ENCODE measurements at places on chromosomes 4 and X.

DNA sequence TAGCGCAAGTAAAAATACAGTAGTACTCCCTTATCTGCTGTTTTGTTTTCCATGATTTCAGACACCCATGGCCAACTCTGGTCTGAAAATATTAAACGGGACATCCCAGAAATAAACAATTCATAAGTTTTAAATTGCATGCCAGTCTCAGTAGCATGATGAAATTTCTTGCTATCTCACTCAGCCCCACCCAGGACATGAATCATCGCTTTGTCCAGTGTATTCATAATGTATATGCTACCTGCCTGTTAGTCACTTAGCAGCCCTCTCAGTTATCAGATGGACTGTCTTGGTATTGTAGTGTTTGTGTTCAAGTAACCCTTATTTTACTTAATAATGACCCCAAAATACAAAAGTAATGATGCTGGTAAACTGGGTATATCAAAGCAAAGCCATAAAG is 158.2 kb upstream of the DDIT4L start:
- DNase-seq: no peak

- no peak for DNase-seq
These were observed 1.1 kb upstream of the GPM6A start for GRCh38 chr4:175813204-175813603.

DNA sequence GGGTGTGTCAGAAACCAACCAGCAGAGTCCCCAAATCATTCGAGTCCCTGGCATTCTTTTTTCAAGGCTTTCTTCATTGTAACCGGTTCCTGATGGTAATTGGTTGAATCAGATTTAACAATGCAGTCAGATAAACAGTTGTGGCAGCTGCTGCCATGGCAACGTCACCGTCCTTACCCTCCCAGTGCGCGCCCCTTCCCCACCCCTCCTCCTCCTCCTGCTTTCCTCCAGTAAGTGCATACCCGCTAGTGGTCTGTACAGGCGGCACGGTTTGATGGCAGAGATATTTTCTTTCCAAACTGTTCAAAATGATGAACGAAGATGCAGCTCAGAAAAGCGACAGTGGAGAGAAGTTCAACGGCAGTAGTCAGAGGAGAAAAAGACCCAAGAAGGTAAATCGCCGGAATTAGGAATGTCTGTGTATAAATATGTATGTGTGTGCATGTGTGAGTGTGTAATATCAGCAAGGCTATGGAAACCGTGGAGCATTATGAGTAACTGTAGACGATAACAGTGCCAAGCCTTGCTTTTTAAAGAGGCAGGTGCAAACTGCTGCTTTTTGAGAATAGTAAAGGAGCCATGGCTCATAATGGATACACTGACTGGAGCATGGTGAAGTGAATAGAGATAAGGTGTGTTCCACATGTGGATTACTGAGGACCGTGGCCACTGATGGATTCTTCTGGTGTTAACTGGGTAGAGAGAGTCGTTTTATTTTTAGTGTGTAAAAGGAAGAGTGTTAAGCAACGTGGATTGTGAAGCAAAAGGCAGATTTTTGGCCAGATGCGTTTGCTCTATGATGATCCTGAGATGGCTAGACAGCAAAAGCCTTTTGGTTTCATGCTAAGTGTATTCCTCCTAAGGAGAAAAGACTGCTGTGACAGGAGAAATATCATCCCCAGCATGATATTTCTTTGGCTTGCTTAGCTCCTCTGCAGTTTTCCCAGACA is at the start of gene ANK2:
ANK2 (plus strand) TSS at position 233 of the 950 bp plus-strand sequence; CDS start at position 309, 76 bp downstream.
- no peak for DNase-seq

DNA sequence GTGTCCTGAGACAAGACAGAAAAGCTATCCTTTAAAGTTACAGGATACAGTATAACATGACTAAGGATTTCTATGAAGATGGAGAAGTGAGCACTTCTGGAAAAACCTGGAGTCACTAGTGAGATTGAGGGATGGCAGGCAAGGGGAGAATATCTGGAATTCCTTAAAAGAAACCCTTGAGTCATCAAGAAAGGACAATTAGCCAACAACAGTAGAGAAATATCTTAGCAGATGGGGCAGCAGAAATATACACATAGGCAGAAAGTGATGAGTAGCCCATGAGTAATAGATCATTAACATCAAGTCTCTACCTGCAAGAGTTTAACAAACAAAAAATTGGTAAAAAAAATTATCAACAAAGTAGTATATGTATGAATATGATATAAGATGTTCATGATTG is 858.8 kb upstream of the FRG1 start:
- DNase-seq: no peak

DNA sequence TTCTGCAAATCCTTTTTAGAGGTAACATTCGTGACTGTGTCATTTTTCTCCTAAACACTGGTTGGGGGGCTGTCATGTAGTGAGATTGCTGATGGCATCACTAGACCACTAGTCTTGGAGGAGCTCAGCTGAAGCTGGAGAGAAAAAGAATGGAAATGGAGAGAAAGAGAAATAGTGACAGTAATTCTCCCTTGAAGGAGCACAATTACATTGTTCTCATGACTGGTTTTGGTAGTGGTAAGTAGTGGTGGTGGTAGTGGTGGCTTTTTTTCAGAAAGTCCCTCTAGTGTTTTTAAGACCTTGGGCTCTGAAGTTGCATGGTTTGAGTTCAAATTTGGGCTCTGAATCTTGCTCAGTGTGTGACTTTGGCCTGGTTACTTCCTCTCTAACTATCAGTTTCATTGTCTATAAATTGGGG is 99.8 kb downstream of the LARP7 start:
- DNase-seq: no peak

- no peak for DNase-seq
These were observed 34.8 kb downstream of the F11 start for GRCh38 chr4:186300659-186301390.

DNA sequence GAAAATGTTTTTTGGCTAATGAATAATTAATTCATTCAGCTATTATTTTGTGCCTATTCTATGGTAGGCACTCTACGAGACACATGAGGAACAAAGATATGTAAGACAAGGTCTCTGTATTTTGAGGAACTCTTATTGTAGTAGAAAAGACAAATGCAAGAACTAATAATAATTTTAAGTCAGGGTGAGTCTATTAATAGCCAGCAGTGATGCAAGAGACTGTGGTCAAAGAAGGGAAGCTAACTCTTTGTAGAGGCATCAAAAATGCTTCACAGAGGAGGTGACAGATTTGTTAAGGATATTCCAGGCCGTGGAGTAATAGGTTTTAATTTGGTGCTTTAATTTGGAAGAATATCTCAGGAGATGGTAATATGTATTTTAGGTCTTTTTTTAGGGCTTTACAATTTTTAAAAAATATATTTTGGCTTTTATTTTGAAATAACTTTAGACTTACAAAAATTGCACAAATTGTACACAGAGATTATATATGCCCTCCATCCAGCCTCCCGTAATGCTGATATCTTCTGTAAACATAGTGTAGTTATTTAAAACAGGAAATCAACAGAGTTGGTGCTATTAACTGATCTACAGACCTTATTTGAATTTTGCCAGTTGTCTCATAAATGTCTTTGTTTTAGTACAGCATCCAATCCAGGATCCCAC is 48.1 kb downstream of the DCLK2 start:
- DNase-seq: no peak

DNA sequence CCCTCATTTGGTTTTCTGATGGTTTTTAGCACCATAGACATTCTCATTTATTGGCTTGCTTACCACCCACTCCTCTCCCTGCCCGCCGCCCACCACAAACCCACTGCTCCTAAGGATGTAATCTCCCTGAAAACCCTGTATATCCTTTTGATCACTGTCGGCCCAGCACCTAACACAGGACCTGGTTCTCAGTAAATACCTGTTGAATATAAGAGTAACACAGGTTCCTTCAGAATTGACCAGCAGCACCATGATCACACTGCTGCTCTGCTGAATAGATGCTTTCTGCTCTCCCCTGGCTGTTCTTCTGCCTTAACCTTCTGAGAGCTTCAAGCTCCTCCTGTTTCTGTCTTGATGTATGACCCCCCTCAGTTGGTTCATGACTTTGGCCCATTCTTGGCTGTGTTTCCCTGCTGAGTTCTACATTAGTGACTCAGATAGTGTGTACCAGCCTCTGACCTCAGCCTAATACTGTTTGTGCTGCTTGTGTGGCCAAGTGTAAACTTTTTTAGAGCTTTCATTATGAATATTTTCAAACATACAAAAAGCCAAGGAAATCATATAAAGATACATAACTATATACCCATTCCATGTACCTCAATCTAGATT is 265.3 kb downstream of the FRMPD4 start:
- DNase-seq: no peak

DNA sequence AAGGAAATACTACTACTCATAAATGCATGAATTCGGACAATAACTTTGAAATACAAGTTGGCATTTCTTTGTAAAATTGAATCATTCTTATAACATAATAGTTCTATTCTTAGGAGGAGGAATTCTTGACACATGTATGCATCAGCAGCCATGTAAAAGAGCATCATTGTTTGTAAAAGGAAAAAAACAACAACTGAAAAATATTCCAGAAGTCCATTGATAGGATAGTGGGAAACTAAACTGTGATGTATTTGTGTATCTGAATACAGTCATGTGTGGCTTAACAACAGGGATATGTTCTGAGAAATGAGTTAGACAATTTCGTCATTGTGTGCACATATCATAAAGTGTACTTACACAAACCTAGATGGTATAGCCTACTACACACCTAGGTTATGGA is 102.0 kb upstream of the SH3RF1 start:
- no peak for DNase-seq

GRCh38 chrX:130212371-130212770 is 40.6 kb downstream of the RAB33A start:
- DNase-seq: no peak

DNA sequence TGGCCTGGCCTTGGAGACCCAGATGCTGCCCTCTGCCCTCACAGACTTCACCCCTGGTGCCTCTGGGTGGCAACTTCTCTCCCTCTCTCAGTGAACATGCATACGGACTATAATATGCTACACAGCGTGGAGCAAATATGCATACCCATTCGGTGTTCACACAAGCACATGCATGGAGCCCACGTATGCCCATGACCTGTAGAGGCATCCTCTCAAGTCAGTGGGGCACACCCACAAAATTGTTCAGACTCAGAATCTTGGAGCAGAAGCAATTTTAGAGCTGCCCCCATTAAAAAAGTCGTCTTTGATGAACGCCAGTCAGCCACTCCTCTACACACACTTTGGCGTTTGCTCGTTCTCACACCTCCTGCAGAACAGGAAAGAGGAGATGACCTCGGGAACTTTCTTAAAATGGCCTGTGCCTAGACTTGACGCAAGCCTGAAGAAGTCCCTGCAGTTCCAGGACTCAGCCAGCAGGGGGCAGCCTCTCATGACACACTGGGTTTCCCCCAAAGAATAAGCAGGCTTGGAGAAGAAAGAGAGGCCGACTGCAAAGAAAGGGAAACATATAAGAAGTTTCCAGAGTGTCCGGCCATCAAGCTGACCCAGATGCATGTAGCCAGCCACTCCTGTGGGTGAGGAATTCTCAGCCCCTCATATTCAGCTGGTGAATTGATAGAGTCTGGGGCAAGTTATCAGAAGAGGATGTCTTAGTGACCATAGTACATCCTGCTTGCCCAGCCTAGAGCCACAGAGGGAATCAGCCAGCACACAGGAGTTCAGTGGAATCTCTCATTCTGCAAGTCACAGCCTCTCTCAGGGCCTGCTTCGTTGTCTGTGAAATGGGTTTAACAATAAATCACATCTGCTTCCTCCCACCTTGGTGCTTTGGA is 17.3 kb downstream of the APLN start:
- peak; percentile 56 for DNase-seq

DNA sequence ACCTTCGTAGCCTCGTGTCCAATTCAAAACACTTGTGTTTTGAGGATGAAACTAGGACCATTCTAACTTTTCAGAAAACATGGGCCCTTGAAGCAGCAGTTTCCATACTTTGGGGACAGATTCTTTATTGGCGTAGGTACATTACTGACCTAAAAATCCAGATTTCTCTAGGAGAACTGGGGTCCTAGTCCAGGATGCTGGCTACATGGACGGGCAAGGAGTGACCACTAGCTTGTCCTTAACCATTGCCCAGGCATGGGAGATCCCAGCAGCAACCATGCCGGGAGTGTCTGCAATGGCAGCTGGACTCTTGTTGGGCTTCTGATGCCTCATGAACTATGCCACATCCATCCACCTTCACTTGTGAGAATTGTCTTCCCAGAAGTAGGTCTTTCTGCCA is 62.2 kb upstream of the WDR1 start:
- DNase-seq: no peak

DNA sequence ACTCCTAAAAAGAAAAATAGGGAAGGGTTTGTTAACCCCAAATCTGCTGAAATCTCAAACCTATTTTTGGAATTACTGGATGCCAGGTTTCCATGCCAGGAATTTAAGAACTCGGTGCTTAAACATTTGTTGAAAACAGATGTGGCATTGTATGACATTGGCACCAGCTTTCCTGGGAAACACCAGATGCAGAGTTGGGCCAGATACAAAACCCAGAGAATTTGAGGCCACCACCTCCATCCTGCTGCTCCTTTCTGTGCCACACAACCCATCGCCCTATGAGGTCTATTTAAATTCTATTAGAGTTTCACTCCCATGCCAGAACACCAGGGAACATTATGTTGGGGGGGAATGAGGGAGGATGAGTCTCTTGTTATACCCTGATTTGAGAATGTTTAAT is 71.7 kb downstream of the ARAP2 start:
- DNase-seq: no peak

DNA sequence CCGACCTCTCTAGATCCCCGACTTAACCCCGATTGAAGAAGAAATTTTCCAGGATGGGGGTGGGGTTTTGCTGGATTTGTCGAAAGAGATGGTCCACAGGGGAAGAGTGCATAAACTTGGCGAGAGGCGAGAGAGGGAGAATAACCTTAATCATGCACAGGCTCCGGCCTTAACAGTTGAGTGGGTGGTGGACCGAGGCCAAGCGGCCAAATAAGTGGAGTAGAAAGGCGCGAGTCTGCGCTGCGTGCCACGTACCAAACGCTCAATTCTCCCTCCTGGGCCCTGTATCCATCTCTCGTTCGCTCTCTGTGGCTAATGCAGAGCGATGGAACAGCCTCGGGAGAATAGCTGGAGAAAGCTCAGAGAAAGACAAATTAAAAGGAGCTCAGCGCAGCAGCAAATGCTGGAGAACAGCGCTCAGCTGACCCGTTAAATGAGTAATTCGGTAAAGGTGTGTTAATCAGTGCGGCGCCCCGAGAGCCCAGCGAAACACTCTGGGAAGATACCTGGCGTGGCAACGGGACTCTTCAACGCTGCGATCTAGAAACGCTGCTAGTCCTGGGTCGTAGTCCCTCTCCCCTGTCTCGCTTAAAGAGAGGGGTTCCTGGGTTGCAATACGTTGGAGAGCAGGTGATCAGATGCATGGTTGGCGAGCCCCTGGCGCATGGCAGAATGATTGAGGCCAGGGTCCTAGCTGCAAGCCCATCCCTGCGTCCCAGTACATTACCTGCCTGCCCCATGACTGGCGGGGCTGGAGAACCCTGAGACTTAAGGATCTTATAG is 887 bp upstream of the IL1RAPL2 start:
- no peak for DNase-seq
